NCI-H1417 (cell line): ENCODE measurements at places on chromosomes 1 and 21.

DNA sequence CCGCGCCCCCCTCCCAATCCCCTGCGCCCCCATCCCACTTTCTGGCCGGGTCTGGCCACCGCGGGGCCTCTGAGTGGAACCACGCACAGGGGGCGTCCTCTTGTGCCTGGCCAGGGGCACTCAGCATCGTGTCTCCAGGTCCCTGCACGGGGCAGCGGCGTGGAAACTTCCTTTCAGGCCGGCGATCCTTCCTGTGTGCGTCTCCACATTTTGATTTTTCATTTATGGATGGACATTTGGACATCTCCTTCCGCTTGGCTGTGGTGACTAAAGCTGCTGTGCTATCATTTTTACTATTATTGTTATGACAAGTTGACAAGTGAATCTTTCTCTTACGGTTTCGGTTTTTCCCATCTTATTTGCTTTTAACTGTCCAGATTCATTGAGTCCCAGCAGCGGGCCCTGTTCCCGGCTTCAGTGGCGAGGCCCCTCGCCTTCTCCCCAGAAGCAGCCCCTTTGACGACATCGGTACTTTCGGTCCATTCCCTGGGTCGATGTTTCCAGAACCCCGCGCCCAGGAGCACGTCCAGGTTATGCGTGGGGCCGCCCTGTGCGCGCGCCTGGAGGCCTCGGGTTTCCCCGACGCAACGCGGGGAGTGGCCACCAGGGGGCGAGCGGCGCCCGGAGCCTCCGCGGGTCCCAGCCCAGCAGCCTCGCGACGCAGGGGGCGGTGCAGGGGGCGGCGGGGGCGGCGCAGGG, 12.4 kb upstream of the SLC19A1 start:
- peak; percentile 71 for DNase-seq

DNA sequence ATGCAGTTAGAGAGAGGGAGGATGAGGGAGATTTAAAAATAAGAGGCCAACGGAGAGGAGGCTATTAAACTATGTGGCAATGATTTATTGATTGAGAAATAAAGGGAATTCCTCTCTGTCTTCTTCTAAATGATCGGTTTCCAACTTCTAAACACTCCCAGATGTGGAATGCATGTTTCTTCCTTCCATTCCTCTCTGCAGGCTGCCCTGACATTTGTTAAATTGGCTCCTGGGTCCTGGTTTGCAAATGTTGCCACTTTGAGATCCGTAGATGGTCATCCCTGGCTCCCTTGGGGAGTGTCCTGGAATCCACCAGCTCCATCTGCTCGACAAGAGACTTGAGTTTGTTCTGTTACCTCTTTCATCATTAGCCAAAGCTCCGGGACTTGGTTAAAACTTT, 10.3 kb upstream of the C1orf198 start:
- DNase-seq = no peak

- DNase-seq = no peak
Observed at GRCh38 chr1:166627558-166627957, 211.7 kb upstream of the POGK start.

DNA sequence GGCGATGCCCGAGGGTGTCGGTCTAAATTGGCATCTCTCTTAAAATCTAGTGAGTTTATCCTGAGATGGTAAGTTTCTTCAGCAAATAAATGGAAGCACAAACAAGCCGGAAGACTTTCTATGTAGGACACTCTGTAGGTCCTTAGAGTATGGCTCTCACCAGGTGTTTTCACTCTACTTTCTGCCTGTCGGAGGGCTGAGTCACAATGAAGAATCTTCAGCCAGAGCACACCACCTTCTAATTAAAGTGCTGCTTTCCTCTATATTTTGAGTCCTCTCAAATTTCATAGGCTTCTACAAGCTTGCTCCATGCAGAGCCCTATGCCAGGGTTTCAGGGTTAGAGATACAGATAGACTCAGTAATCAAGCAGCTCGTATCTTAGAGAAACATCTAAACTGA, 27.1 kb downstream of the KCNK1 start:
- DNase-seq = no peak

DNA sequence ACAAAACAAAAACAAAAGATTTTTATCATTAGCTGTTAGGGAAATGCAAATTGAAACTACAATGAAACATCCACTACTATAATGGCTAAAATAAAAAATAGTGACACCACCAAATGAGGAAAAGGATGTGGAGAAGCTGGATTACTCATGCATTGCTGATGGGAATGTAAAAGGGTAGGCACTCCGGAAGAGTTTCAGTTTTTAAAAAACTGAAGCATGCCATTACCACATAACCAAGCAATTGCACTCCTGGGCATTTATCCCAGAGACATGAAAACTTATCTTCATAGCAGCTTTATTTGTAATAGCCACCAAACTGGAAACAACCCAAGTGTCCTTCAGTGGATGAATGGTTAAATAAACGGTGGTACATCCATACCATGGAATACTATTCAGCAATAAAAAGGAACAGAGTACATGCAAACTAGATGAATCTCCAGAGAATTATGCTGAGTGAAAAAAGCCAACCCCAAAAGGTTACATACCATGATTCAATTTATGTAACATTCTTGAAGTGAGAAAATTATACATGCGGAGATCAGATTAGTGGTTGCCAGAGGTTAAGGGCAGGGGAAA, 14.5 kb upstream of the CFAP298 start:
- no peak for DNase-seq

DNA sequence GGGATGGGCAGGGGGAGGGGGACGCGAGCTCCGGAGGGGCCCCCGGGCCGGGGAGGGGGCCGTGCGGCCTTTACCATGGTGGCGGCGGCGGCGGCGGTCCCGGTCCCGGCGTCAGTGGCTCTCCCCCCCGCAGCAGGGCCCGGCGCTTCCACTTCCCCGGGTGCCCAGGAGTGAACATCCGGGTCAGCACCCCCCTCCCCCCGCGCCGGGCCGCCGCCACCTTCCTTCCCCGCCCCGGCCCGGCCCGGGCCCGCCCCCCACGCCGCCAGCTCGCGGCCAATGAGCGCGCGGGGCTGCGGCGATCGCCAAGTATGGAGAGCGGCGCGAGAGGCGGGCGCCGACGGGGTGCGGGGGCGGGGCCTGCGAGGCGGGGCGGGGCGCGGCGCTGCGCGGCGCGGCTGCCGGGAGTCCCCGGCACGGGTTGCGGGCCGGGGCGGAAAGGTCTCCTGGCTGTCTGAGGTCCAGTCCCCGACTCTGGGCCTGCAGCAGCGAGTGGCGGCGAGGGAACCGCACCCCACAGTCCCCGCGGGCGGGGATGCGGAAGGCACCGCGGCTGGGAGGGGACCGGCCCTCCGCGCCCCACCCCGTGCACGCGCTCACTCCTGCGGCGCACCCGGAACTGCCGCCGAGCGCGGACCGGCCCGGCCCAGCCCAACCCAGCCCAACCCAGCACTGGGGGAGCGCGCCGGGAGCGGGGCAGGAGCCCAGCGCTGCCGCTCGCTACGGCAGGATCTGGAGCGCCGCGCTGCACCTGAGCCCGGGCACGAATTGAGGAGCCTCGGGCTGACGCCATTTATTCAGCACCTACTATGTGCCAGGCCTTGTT, at the start of gene CAPZB:
Gene CAPZB (minus strand): TSS at position 178 of the 826 bp plus-strand sequence. CDS start 101 bp downstream, at position 77.
- DNase-seq = peak; percentile 95

DNA sequence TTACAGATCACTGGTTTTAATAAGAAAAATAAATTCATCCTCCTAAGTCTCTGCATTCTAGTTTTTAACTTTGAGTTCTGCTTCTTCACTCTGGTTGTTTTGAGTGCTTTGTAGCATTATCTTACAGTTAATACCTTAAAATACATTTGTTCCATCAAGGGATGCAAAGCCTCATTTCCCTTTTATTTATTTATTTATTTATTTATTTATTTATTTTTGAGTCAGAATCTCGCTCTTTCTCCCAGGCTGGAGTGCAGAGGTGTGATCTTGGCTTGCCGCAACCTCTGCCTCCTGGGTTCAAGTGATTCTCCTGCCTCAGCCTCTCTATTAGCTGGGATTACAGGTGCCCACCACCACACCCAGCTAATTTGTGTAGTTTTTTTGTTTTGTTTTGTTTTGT, 147.8 kb downstream of the ZNF326 start:
- no peak for DNase-seq

GRCh38 chr1:173503391-173503790, 26.3 kb downstream of the PRDX6 start:
- DNase-seq = no peak

DNA sequence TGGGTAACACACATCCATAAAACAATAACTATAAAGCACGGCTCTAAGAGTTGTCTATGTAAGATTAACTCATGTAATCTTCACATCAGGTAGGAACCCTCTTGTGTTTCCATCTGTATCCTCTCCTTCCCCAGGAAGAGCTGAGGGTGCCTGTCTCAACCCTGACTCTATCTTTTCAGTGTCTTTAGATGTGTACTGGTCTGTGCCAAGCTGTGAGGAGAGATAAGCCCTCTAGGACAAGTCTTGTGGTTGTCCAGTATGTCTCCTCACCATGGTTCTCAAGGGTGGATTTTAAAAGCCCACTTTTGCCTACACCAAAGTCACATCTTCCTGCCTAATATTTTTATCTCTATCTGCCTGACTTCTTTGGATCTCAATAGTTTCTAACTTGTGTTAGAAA, 300.1 kb downstream of the KCNT2 start:
- no peak for DNase-seq

DNA sequence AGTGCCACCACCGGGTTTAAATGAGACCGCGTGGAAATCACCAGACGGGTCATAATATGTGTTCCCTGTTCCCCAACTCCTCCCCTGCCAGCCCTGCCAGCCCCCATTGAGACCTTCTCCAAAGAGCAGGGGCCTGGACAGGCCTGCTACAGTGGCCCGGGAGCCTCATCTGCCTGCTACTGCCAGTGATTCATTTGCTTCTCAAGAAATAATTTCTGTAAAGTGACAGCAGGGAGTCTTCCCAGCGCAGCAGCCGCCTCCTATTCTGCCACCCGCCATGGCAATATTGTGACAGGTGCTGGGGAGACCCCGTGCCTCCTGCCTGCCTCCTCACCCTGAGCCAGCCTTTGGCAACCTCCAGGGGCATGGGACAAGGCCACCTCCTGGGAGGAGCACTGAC, 8.9 kb downstream of the IFFO2 start:
- no peak for DNase-seq

DNA sequence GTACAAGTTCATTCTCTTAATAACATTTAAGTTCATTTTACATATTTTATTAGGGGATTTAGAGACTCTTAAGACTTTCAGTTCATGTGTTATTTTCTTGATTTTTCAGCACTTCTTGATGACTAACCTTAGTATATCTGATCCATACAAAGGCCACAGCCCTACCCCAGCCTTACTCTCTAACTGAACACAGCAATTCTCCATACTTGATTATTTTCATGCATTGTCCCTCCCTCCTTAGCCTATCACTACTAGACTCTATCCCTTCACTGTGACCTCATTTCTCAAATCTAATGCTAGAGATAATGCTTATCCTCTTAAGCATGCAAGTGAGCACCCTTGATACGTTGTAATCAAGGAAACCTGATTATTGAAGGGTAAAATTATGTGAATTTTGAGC, 15.2 kb downstream of the PRKAA2 start:
- no peak for DNase-seq

GRCh38 chr1:193661385-193661784, 475.0 kb upstream of the B3GALT2 start:
- no peak for DNase-seq

DNA sequence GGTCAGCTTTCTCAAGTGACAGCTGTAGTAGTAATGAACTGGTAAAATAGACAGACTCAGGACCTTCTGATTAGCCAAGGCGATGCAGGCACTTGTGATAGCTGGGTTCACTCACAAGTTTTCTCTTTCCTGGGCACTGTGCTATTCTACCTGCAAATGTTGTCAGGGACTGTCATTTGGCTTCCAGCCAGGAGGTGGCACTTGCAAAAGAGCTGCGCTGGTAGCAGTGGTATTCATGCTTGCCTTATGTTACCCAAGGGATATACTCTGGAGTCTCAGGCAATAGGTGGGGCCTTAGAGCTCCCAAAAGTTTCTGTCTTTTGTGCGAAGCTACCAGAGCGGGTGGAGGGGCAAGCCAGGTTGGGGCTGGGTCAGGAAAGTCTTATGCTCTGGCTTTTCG, 23.5 kb downstream of the IFI44 start:
- DNase-seq = peak; percentile 2

DNA sequence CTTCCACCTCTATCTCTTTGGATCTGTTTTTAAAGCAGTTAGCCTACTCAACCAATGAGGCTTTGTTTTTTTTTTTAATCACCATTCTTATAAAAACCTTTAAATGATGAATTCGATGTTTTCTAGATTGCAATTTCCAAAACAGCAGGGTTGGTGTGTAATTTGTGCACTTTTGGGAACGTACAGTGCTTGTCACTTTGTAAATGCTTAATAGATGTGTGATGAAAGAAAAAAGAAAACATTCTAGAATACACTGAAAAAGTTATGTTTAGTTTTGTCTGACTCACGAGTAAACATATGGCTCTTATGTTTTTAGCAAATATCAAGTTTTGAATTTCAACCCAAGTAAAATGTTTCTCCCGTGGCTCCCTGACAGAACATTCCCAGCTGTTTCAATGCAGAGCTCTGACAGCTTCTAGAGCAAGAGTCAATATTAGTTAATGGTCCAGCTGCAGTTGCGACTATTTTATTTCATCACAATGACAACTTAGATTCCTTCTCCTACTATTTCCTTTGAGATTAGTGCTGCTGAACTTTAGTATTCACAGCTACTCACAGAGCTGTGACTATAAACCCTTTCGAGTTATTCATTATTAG, 362.5 kb upstream of the ADAMTS5 start:
- peak; percentile 51 for DNase-seq

DNA sequence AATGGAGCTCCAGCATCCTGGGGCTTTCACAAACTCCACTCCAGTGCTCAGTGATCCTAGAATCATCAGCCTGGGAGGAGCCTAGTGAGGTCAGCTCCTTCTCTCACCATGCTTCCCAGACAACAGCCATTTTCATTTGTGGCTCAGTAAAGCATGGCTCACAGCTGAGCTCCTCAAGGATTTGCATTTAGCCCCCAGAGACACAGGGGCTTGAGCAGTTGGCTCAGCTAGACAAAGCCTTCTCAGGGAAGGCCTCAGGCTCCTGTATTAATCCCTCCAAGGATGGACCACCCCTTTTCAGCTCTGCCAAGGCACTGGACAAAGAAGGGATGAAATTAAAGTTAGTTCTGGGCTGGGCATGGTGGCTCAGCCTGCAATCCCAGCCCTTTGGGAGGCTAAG, 39.5 kb downstream of the ERI3 start:
- DNase-seq = no peak

DNA sequence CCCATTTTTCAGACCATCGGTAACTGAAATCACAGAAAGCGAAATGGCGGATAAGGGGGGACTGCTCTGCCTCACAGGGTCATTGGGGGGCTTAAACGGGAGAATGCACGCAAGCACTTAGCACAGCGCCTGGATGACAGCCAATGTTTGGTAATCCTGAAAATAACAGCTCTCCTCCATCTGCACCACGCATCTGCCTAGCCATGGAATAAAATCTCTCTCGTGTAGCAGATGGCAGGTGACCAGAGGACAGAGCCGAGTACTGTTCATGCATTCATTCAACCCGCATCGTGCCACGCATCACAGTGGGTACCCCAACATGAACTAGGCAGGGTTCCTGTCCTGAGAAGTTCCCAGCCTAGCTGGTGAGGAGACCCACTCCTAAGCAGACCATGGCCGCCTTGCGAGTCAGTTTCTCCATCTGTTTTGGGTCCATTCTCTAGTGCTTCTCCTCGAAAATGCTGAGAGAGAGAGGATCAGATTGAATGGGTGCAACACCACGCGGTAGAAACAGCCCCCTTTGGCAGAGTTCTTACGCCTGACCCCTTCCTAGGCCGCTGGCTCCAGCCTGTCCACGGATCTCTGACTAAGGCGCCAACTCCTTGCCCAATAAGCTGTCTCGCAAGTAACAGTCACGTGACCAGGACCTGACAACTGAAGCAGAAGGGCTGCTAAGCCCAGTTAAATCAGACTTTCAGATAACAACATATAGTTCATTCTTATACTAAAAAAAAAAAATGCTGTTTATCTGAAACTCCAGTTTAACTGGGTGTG, 7.3 kb downstream of the SLC1A7 start:
- no peak for DNase-seq
